ENCODE measurements at places on chromosomes 13 and 19. TPM values are rescaled to one million over a fixed set of nuclear protein-coding genes. Genes with fewer than 3 reads are reported as not detected.

DNA sequence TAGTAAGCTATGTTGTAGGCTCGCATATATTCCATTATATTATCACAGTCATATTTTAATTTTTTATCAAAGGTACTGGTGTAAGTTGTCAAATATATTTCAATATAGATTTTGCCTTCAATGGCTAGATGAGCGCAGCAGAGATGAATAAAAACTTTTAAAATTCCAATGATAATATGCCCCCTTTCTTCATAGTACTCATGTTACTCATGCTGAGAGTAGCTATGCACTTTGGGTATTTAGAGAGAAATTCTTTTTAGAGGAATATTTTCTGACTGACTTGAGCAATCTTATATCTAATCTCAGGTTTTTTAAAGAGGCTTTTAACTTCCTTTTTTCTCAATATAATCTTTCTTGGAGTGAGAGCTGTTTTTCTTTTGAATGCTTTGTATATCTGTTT lies 11.4 kb downstream of the ZNF254 start:
- no peak overlapping the region for H3K27ac ChIP-seq
- H3K36me3 ChIP-seq, result peaks cover 19% of the 10 kb centered on the region
- no peaks in the 10 kb centered on the region for H3K27me3 ChIP-seq
- H3K4me1 ChIP-seq, result no peaks in the 10 kb centered on the region
- no peak for DNase-seq

DNA sequence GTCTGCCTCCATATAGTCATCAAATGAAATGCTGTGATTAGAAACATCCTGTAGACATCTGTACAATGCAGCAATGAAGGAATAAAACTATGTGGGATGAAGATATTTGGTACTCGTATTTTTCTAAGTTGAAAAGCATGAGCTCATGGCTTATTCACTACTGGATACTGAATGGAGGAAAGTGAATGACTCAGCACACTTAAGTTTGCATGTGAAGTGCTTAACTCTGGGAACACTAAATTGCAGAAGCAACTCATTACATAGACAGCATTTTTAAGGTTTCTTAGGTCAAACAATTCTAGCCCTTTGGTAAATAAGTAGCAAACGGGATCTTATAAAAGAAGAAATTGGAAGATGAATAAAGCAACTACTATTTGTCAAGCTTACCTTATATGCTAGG lies 429.0 kb upstream of the MIR17HG start:
- H3K36me3 ChIP-seq, result no peaks in the 10 kb centered on the region
- H3K4me1 ChIP-seq, result no peaks in the 10 kb centered on the region
- no peaks in the 10 kb centered on the region for H3K27me3 ChIP-seq
- peak; percentile 20 for DNase-seq
- no peak overlapping the region for H3K27ac ChIP-seq
- no peak overlapping the region for H3K4me3 ChIP-seq

- no peak for DNase-seq
- no peak overlapping the region for H3K27ac ChIP-seq
- H3K27me3 ChIP-seq, result no peaks in the 10 kb centered on the region
- H3K36me3 ChIP-seq, result no peaks in the 10 kb centered on the region
- H3K4me3 ChIP-seq, result no peak overlapping the region
Observed at GRCh38 chr19:31114585-31114984, 234.7 kb downstream of the TSHZ3 start.

- peaks cover 19% of the 10 kb centered on the region for H3K27me3 ChIP-seq
- peaks cover 15% of the 10 kb centered on the region for H3K4me1 ChIP-seq
- H3K4me3 ChIP-seq, result no peak overlapping the region
- DNase-seq, result peak; percentile 64
- no peak overlapping the region for H3K27ac ChIP-seq
Observed at GRCh38 chr19:35144600-35145436, 1.8 kb downstream of the FXYD7 start.

ZNF610 gene
- not detected for total RNA-seq

KIR3DL2 gene
- total RNA-seq, result not detected

DNA sequence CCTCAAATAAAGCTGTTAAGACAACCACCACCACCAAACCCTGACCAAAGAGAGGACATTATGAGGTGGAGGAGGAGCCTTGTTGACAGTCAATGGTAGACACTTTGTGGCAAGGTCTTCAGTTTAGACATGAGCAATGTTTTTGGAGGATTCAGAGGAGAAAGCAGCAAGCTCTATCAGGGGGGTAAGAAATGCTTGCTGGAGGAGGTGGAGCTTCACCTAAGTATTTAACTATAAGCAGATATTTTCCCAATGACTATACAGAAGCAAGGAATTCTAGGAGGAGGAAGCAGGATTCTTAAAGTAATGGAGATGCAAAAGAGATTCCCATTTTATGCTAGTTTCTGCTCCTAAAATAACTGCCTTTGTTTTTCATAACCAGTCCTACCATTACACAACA lies 74.2 kb downstream of the TRPC4 start:
- H3K27me3 ChIP-seq, result peaks cover 12% of the 10 kb centered on the region
- H3K4me1 ChIP-seq, result no peaks in the 10 kb centered on the region
- no peak for DNase-seq
- no peak overlapping the region for H3K4me3 ChIP-seq
- H3K36me3 ChIP-seq, result no peaks in the 10 kb centered on the region

- H3K27me3 ChIP-seq, result peaks cover 6% of the 10 kb centered on the region
- H3K4me3 ChIP-seq, result no peak overlapping the region
- DNase-seq, result no peak
- H3K27ac ChIP-seq, result no peak overlapping the region
- peaks cover 4% of the 10 kb centered on the region for H3K4me1 ChIP-seq
Observed at GRCh38 chr19:48737360-48737998, 2.9 kb downstream of the RASIP1 start.

GRCh38 chr19:39982883-39983282 lies 11.9 kb downstream of the PSMC4 start:
- no peak overlapping the region for H3K27ac ChIP-seq
- peaks cover 6% of the 10 kb centered on the region for H3K4me1 ChIP-seq
- DNase-seq, result no peak
- H3K4me3 ChIP-seq, result no peak overlapping the region
- H3K27me3 ChIP-seq, result no peaks in the 10 kb centered on the region
- peaks cover 62% of the 10 kb centered on the region for H3K36me3 ChIP-seq

- no peaks in the 10 kb centered on the region for H3K27me3 ChIP-seq
- DNase-seq, result peak; percentile 48
- peaks cover 5% of the 10 kb centered on the region for H3K36me3 ChIP-seq
Observed at GRCh38 chr13:78657699-78658629, 991 bp downstream of the OBI1 start.

SMIM24 gene
- not detected for total RNA-seq

GRCh38 chr19:20385061-20385460 lies 180.5 kb downstream of the ZNF737 start:
- H3K27ac ChIP-seq, result no peak overlapping the region
- no peak for DNase-seq
- no peak overlapping the region for H3K4me3 ChIP-seq

GRCh38 chr13:73556902-73557301 lies 498.1 kb downstream of the KLF5 start:
- no peak overlapping the region for H3K27ac ChIP-seq
- no peak overlapping the region for H3K4me3 ChIP-seq
- no peaks in the 10 kb centered on the region for H3K36me3 ChIP-seq
- peak; percentile 11 for DNase-seq
- H3K4me1 ChIP-seq, result no peaks in the 10 kb centered on the region
- H3K27me3 ChIP-seq, result no peaks in the 10 kb centered on the region

CEACAM6 gene
- not detected for total RNA-seq

GRCh38 chr13:91127995-91128394 lies 219.5 kb upstream of the MIR17HG start:
- H3K36me3 ChIP-seq, result no peaks in the 10 kb centered on the region
- H3K4me1 ChIP-seq, result no peaks in the 10 kb centered on the region
- no peak overlapping the region for H3K4me3 ChIP-seq
- DNase-seq, result no peak
- no peak overlapping the region for H3K27ac ChIP-seq
- peaks cover 94% of the 10 kb centered on the region for H3K27me3 ChIP-seq

DNA sequence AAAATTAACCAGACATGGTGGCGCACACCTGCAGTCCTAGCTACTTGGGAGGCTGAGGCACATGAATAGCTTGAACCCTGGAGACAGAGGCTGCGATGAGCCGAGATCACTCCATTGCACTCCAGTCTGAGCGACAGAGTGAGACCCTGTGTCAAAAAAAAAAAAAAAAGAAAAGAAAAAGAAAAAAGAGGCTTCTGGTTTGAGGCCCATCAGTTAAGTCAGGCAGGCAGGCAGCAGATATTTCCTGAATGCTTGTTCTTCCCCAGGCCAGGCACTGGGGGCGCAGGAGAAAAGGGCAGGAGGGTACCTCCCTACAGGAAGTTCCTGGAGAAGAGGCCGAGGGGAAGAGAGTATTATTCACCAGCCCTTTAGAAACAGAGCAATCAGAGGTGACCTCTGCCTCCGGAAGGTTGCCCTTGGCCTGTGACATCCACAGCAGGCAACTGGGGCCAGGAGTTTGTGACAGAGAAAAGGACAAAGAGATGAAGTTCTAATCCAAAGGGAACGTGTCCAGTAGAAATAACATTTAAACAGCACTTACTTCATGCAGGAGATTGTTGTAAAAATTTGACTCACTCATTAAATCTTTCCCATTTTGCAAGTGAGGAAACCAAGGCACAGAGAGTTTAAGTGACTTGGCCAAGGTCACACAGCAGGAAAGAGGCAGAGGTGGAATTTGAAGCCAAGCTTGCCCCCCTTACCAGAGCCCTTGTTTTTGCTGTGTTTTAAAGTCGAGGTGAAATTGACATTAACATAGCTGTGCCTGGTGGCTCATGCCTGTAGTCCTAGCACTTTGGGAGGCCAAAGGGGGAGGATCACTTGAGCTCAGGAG lies 4.3 kb upstream of the RLN3 start:
- no peaks in the 10 kb centered on the region for H3K4me1 ChIP-seq
- no peaks in the 10 kb centered on the region for H3K27me3 ChIP-seq
- no peaks in the 10 kb centered on the region for H3K36me3 ChIP-seq
- DNase-seq, result peak; percentile 70

DNA sequence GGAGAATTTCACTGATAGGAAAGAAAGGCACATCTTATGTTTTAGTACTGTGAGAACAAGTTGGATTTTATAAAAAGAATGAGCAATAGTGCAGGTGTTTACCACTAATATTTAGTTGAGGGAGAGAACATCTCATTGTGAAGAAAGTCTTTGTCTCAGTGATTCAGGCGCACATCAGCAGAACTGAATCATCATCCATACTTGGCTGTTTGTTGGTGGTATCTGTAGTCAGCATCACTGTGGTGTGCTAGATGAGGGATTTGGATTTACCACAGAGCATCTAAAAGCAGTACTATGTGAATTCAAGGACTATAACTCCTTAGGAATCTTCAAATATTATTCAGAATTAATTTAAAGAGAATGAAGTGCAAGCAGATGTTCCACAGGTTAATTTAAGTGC lies 1380.5 kb upstream of the ATXN8OS start:
- H3K27me3 ChIP-seq, result no peaks in the 10 kb centered on the region
- peaks cover 6% of the 10 kb centered on the region for H3K4me1 ChIP-seq
- H3K36me3 ChIP-seq, result no peaks in the 10 kb centered on the region
- H3K27ac ChIP-seq, result no peak overlapping the region
- peak; percentile 5 for DNase-seq

DHX34 gene
- total RNA-seq, result 34.7 TPM

GRCh38 chr19:51715850-51716249 lies 7.9 kb downstream of the HAS1 start:
- no peak for DNase-seq
- H3K4me1 ChIP-seq, result peaks cover 23% of the 10 kb centered on the region
- H3K27me3 ChIP-seq, result no peaks in the 10 kb centered on the region

DNA sequence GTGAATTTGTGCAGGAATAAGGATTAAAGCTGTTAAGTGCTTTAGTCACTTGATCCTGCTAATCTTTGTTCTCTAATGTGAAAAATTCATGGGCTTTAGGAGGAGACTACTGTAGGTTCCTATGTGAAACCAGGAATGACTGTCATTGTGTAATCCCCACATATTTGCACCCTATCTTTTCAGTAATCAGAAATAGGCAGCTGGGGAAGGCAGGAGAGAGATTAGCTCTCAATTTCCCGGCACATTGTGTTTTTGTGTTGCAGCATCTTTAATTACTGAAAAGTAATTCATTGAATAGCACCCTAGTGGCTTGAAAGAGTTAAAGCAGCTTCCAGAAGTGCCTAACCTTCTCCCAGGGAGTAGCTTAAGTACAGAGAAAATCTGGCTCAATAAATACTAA lies 282.9 kb downstream of the OLFM4 start:
- no peak overlapping the region for H3K27ac ChIP-seq
- H3K36me3 ChIP-seq, result no peaks in the 10 kb centered on the region
- H3K4me1 ChIP-seq, result peaks cover 3% of the 10 kb centered on the region
- H3K4me3 ChIP-seq, result no peak overlapping the region
- H3K27me3 ChIP-seq, result no peaks in the 10 kb centered on the region

GRCh38 chr19:1471010-1471514 lies 8.0 kb downstream of the C19orf25 start:
- no peaks in the 10 kb centered on the region for H3K27me3 ChIP-seq
- no peak overlapping the region for H3K4me3 ChIP-seq
- peaks cover 23% of the 10 kb centered on the region for H3K36me3 ChIP-seq

GRCh38 chr19:8342684-8343482 lies at the start of gene KANK3:
Gene KANK3, minus strand, starts transcription at chr19:8343262. Its CDS starts 5,434 bp downstream, at chr19:8337828.
- no peak for DNase-seq
- no peak within 1 kb of the TSS for H3K27ac ChIP-seq
- no peaks in the 10 kb centered on the region for H3K27me3 ChIP-seq
- no peaks in the 10 kb centered on the region for H3K4me1 ChIP-seq

- H3K36me3 ChIP-seq, result peaks cover 2% of the 10 kb centered on the region
- H3K4me3 ChIP-seq, result no peak overlapping the region
- no peaks in the 10 kb centered on the region for H3K27me3 ChIP-seq
Observed at GRCh38 chr13:100522618-100523309, 65.8 kb downstream of the GGACT start.

DNA sequence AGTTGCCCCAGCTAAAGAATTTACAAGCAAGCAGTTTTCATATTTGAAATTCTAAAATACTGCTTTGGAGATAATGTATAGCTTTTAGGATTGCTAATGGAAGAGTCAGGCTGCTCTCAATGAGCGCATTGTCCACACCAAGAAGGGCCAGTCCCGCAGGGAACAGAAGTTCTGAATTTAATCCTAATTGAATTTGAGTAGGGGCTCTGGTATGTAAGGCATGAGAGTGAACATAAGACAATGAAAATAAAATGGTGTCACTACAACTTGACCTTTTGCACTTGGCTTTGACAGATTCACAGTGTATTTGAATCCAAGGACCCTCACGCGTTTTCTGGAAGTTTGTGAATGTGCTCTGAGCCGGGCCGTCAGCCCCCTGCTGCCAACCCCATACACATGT lies 32.6 kb downstream of the RAB20 start:
- H3K27me3 ChIP-seq, result no peaks in the 10 kb centered on the region
- no peaks in the 10 kb centered on the region for H3K36me3 ChIP-seq
- peaks cover 14% of the 10 kb centered on the region for H3K4me1 ChIP-seq
- no peak overlapping the region for H3K4me3 ChIP-seq

- H3K27ac ChIP-seq, result no peak overlapping the region
- no peaks in the 10 kb centered on the region for H3K4me1 ChIP-seq
- no peak overlapping the region for H3K4me3 ChIP-seq
Observed at GRCh38 chr19:35417713-35418534, 30.1 kb upstream of the FFAR2 start.

GRCh38 chr19:53424968-53425597 lies 6.7 kb upstream of the ZNF761 start:
- no peak overlapping the region for H3K4me3 ChIP-seq
- no peaks in the 10 kb centered on the region for H3K27me3 ChIP-seq
- no peaks in the 10 kb centered on the region for H3K4me1 ChIP-seq
- no peaks in the 10 kb centered on the region for H3K36me3 ChIP-seq

All from MCF 10A (cell line).